Stimulated activated CD8-positive, alpha-beta memory T cell treated with anti-CD3 and anti-CD28 coated beads, Interleukin-7, amount 100 ng/mL, for 1 hour (primary cell): ENCODE measurements at places on chromosomes 4 and X.

GRCh38 chrX:70030301-70030767 lies 19.4 kb downstream of the AWAT2 start:
- peak; percentile 1 for DNase-seq

DNA sequence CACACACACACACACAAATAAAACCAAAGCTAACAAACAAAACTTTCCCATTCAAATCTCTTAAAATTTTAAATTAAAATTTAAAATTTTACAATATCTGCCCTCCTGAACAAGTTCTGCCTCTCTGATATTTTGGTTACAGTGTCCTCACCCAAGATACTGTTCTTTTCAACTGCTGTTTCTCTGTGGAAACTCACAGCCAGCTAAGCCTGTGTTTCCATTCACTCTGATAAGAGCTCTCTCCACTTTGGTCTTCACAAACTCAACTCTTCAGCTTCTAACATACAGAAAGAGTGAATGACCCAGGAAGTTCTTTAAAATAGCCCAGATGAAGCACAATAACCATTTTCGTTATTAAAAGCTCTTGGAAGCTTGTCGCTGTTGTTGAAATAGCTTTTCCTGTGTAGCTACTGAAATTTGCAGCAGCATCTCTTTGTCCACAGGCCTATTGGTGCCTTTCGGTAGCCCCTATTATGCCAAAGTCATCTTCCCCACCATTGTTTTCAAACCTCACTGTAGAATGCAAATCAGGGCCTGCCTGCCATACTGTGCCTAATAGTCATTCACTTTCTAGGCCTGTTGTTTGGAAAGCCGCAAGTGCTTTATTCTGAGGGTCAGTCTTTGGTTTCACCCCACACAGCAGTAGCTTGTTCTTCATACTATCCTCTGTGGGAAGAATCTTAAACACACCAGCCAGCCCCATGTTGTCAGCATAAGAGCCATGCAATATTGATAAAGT lies 19.4 kb downstream of the INPP4B start:
- no peak for DNase-seq

DNA sequence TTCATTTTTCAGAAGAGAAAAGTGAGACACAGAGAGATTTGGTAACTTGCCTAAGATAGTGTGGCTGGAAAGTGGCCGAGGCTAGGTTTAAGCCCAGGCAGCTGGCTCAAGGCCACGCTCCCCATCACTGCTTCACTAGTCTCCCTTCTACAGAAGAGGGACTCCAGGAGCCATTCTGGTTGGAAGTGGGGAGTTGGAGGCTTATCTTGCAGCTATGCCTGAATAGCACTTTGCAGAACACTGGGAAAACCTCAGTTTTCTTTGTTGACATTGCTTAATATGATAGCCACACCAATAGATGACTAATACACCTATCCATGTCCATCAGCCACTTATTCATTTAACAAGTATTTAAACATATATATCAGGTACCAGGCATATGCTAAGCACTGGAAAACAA lies 18.5 kb downstream of the LRRC66 start:
- DNase-seq = no peak

- no peak for DNase-seq
These were observed 1.5 kb downstream of the ACSL1 start for GRCh38 chr4:184824081-184824775.

GRCh38 chr4:48667148-48667547 lies 112.9 kb downstream of the FRYL start:
- no peak for DNase-seq

DNA sequence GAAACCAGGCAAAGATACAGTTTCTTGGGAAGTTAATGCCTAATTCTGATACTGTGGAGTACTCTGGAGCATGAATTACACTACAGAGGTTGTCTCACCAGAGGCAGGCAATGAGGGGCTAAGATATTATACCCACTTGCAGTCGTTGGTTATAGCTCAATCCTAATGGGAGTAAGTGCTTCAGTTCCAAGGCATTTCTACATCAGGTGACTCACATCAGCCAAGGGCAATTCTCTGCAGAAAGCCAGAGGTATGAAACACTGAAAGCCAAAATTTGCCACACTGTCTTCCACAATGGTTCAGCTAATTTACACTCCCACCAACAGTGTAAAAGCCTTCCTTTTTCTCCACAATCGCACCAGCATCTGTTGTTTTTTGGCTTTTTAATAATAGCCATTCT lies 174.0 kb upstream of the IL15 start:
- no peak for DNase-seq
